ENCODE measurements at places on chromosomes 3 and 15.

DNA sequence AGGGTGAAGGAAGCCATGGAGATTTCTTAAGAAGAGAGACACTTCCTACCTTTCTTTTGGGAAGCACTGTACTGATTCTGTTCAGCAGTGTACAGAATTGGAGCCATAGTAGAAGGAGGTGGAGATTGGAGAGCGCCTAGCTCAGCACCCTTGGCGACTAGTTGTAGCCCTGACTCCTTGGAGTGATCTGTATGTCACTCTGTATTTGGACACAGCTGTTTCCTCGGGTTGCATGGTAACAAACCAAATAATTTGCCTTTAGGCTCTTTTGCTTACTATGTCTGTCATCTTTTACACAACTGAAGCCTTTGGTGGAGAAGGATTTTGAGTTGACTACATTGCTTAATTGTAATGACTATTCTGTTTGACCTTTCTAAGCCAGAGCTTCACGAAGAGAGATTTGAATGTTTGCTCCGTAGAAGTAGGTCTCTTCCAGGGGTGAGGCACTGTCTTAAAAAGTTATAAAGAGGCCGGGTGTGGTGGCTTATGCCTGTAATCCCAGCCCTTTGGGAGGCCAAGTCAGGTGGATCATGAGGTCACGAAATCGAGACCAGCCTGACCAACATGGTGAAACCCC is 77.1 kb downstream of the AKAP13 start:
- no peak for DNase-seq

- DNase-seq = no peak
These were observed 395.3 kb downstream of the IL5RA start for GRCh38 chr3:2714834-2715233.

DNA sequence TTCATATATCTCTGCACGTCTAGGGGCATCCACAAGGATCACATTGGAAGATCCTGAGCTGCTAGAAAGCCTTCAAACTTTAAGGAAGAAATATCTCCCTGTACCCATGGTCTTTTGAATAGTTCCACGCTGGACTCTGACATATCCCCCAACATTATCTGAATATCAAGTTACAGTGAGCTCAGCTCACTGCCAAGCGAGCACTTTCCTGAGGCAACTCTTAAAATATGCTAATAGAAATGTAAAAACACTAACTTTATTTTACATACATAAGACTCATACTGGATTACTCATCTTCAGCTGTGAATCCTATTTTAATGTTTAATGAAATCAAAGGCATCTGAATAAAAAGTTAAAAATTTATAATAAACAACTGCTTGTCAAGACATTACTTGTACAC is 420.2 kb upstream of the CCDC54 start:
- DNase-seq = no peak

GRCh38 chr15:91040856-91041255 is 18.5 kb upstream of the VPS33B start:
- no peak for DNase-seq

GRCh38 chr3:48614044-48614443 is 4.6 kb upstream of the UQCRC1 start:
- DNase-seq = no peak

GRCh38 chr3:62128051-62128450 is 245.3 kb downstream of the FEZF2 start:
- DNase-seq = no peak

- DNase-seq = no peak
These were observed 552.4 kb downstream of the EDEM1 start for GRCh38 chr3:5739949-5740348.

Data from stimulated activated CD8-positive, alpha-beta memory T cell treated with anti-CD3 and anti-CD28 coated beads, Interleukin-15, amount 100 ng/mL, for 48 hours (primary cell).